WTC11 (cell line): ENCODE measurements at places on chromosomes 5 and 9. TPM values are rescaled to one million over a fixed set of nuclear protein-coding genes. Genes with fewer than 3 reads are reported as not detected.

SLC4A9 gene
- total RNA-seq, result 0.37 to 0.76 TPM (median 0.50 TPM) in 3 replicates

NME5 gene
- total RNA-seq, result 0.74 to 0.89 TPM in 2 of 3 replicates, not detected in the other

SNCB gene
- total RNA-seq, result 6.8 to 13.4 TPM (median 9.6 TPM) in 3 replicates

SPATA31E1 gene
- total RNA-seq, result 0.04 to 0.07 TPM (median 0.05 TPM) in 3 replicates

LCN1 gene
- not detected in 3 replicates for total RNA-seq

FBLL1 gene
- 4.8 to 7.0 TPM (median 5.3 TPM) in 3 replicates for total RNA-seq

PDGFRB gene
- total RNA-seq, result 5.0 to 7.9 TPM (median 5.1 TPM) in 3 replicates

DNA sequence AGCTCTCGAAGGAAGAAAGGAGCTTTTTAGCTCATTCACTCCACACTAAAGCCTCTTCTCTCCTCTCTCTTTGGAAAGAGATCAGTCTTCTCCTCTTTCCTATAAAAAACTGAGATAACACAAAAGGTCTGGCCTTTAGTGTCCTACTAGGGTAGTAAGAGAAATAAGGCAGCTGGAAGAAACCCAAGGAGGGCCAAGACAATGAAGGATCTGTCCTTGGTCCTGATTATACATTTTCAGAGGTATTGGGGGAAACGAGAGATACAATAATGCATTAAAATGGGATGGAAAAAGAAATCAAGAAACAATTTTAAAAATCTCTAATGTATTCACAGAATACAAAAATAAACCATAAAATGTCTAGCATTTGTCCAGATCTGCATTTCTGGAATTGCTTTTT, 184.0 kb downstream of the SLF1 start:
- no peak overlapping the region for H3K27ac ChIP-seq
- H3K36me3 ChIP-seq, result no peaks in the 10 kb centered on the region
- H3K27me3 ChIP-seq, result no peaks in the 10 kb centered on the region
- no peak for DNase-seq
- H3K4me3 ChIP-seq, result no peak overlapping the region

DNA sequence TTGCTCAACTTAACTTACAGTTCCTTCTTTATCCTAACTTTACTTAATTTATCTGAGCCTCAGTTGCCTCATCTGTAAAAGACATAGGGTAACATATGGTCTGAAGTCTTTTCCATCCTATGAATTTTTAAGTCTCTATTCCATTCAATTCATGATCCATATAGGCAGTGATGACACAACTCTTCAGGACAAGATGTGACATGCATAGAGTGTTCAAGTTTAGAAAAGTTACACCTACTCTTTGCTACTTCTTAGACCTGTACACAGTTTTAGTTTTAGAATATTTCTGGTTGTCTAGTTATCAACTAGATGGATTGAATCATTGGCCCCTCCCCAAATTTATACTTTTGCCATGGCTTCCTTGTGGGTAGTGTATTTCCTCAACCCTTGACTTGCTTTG, 50.7 kb upstream of the ELL2 start:
- no peak for DNase-seq
- H3K27me3 ChIP-seq, result no peaks in the 10 kb centered on the region
- no peak overlapping the region for H3K27ac ChIP-seq
- H3K4me3 ChIP-seq, result no peak overlapping the region

- no peak overlapping the region for H3K27ac ChIP-seq
- DNase-seq, result no peak
- no peaks in the 10 kb centered on the region for H3K36me3 ChIP-seq
- H3K27me3 ChIP-seq, result peaks cover 10% of the 10 kb centered on the region
- no peak overlapping the region for H3K4me3 ChIP-seq
Observed at GRCh38 chr5:135596157-135596763, 17.5 kb upstream of the CXCL14 start.

DNA sequence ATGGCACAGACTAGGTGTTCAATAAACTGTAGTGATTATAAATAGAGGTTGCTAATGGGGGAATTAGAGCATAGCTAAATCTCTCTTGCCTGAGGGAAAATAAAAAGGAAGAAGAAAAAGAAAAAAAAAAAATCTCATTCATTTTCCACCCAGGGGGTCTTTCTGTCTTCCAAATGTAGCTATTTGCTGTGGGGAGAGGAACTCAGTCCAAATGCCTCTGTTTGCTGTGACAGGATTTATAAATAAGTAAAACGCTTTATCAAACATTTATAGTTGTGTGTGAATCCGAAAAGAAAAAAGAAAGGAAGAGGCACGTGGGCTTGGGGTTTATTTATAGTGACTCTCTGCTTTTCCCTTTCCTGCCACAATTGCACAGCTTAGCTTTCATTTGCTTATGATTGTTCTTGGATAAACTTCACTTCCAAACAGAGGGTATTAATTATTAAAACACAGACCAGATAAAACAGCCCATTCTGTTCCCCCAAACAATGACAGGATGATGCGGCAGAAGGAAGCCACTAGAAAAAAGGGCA, 245.7 kb downstream of the ASTN2 start:
- no peaks in the 10 kb centered on the region; the same call in 1 of the 2 replicates for H3K27me3 ChIP-seq
- no peaks in the 10 kb centered on the region for H3K36me3 ChIP-seq
- H3K27ac ChIP-seq, result no peak overlapping the region
- no peak for DNase-seq
- no peak overlapping the region for H3K4me3 ChIP-seq

- no peaks in the 10 kb centered on the region for H3K36me3 ChIP-seq
- peaks cover 7% of the 10 kb centered on the region for H3K27me3 ChIP-seq
- H3K27ac ChIP-seq, result no peak overlapping the region
Observed at GRCh38 chr9:85530721-85531120, 211.0 kb downstream of the AGTPBP1 start.

GRCh38 chr9:121667214-121667613, 15.8 kb downstream of the DAB2IP start:
- H3K4me1 ChIP-seq, result peaks cover 20% of the 10 kb centered on the region
- H3K4me3 ChIP-seq, result no peak overlapping the region
- H3K27ac ChIP-seq, result no peak overlapping the region
- no peaks in the 10 kb centered on the region for H3K27me3 ChIP-seq

- no peaks in the 10 kb centered on the region for H3K36me3 ChIP-seq
- H3K27ac ChIP-seq, result no peak overlapping the region
- no peak overlapping the region for H3K4me3 ChIP-seq
Observed at GRCh38 chr9:120718316-120718715, 4.0 kb upstream of the MEGF9 start.

- no peak for DNase-seq
Observed at GRCh38 chr9:123550012-123550411, 194.0 kb downstream of the CRB2 start.

DNA sequence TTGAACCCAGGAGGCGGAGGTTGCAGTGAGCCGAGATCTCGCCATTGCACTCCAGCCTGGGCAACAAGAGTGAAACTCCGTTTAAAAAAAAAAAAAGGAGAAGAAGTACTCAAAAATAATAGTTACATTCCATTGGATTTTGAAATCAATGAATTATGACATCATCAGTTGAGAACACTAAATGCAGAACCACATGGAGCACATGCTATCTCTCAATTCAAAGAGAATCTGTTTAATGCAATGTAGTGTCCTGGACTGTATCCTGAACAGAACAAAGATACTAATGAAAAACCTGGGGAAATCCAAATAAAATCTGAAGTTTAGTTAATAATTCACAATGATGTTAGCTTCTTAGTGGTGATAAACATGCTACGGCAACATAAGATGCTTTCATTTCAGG, 20.3 kb downstream of the CDC14B start:
- no peak for DNase-seq
- no peaks in the 10 kb centered on the region for H3K27me3 ChIP-seq
- 0 out of 2 replicates have a peak, but pooled peaks cover 5% of the 10 kb centered on the region for H3K36me3 ChIP-seq
- peaks cover 39% of the 10 kb centered on the region for H3K4me1 ChIP-seq

DNA sequence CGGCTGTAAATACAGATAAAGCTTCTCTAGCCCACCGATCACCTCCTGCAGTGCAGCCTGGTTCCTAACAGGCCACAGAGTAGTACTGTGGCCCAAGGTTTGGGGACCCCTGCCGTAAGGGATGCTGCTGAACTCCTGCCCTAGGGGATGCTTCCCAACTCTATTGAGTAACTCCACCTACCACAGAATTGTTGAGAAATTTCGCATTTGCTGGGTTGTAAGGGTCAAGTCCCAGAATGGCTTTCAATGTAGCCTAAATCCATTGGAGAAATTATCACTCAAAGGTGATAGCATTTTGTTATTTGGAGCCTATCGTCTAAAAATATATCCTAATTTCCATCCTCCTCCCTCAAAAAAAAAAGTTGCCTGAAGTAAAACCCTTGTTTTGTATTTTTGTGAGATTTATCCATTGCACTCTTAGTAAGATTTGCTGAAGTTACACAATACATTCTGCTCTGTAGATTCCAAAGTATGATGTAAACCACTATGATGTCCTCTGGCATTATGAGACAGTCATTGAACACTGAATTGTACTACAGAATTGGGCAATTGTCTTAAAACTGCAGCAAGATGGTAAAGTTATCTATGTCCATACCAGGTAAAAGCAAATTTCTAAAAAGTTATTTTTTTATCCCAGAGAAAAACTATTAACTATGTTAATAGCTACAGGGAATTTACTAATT, 14.0 kb downstream of the ACTBL2 start:
- H3K4me1 ChIP-seq, result no peaks in the 10 kb centered on the region
- peaks cover 3% of the 10 kb centered on the region for H3K36me3 ChIP-seq
- no peaks in the 10 kb centered on the region for H3K27me3 ChIP-seq

GRCh38 chr5:75006865-75007822, 45.2 kb downstream of the GCNT4 start:
- H3K27ac ChIP-seq, result peak overlapping the region; percentile 85
- no peaks in the 10 kb centered on the region for H3K27me3 ChIP-seq
- H3K36me3 ChIP-seq, result peaks cover 21% of the 10 kb centered on the region
- peaks cover 33% of the 10 kb centered on the region for H3K4me1 ChIP-seq

DNA sequence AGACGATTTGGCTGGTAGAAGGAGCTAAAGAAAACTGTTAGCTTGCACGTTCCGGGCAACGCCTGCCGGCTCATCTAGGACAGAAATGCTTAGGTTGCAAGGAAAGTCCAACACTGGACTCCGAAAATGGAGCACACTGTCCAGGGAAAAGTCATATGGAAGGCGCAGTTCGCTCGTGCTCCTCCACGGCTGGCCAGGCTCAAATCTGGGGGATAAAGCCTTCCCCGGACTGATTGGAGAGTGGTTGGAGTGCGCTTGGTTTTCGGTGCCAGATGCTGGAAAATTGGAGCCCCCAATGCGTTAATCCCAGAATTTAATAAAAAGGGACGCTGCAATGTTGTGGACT, 955 bp downstream of the CDH6 start:
- no peak for DNase-seq
- no peaks in the 10 kb centered on the region for H3K36me3 ChIP-seq
- peaks cover 31% of the 10 kb centered on the region for H3K4me1 ChIP-seq
- no peak overlapping the region for H3K27ac ChIP-seq
- H3K27me3 ChIP-seq, result peaks cover 55% of the 10 kb centered on the region

GRCh38 chr5:104937598-104937997, 1375.0 kb upstream of the NUDT12 start:
- H3K4me3 ChIP-seq, result no peak overlapping the region
- DNase-seq, result no peak
- no peak overlapping the region for H3K27ac ChIP-seq
- no peaks in the 10 kb centered on the region for H3K27me3 ChIP-seq
- H3K4me1 ChIP-seq, result no peaks in the 10 kb centered on the region
- no peaks in the 10 kb centered on the region for H3K36me3 ChIP-seq

DNA sequence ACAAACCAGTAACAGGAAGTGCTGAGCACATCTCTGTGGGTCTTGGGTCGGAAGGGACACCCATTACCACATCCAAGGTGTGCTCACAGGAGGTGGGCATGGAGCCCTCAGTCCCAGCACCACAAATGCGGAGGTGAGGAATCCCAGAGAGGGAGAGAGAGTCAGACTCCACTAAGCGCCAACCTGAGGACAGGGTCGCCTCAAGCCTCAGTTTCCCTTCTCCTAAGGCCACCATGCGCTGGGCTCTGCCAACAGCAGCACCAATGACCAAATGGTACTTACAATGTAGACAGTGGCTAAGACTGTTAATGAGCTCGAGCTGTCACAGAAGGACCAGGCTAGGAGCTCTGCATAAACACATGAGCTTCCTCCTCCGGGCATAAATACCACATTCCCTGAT, 43.1 kb downstream of the BICD2 start:
- H3K4me3 ChIP-seq, result no peak overlapping the region
- H3K27me3 ChIP-seq, result no peaks in the 10 kb centered on the region
- no peaks in the 10 kb centered on the region for H3K4me1 ChIP-seq
- H3K27ac ChIP-seq, result no peak overlapping the region

GRCh38 chr9:16561121-16561520, 309.3 kb downstream of the BNC2 start:
- no peaks in the 10 kb centered on the region for H3K36me3 ChIP-seq
- no peaks in the 10 kb centered on the region for H3K27me3 ChIP-seq
- H3K4me3 ChIP-seq, result no peak overlapping the region
- no peak for DNase-seq
- H3K27ac ChIP-seq, result no peak overlapping the region
- H3K4me1 ChIP-seq, result peaks cover 7% of the 10 kb centered on the region

DNA sequence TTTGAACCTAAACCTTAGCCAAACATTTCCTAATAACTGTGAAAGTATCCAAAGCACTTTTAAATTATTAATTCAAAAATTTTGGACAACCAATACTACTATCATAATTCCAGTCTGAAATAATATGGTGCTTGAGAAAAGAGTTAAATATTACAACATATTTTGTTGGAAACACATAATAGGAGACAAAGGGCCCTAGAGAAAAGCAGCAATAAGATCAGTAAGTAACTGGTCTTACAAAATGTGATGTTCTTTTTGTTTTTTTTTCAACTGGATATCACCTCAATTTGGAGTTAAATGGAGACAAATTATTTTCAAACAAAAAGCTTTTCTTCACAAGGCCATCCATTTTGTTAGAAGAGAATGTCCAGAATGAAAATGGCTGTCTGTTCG, 21.1 kb downstream of the SRFBP1 start:
- no peak for DNase-seq
- H3K4me1 ChIP-seq, result no peaks in the 10 kb centered on the region; the same call in 1 of the 2 replicates
- no peak overlapping the region for H3K27ac ChIP-seq
- H3K4me3 ChIP-seq, result no peak overlapping the region
- 0 out of 2 replicates have a peak, but pooled peaks cover 2% of the 10 kb centered on the region for H3K36me3 ChIP-seq

DNA sequence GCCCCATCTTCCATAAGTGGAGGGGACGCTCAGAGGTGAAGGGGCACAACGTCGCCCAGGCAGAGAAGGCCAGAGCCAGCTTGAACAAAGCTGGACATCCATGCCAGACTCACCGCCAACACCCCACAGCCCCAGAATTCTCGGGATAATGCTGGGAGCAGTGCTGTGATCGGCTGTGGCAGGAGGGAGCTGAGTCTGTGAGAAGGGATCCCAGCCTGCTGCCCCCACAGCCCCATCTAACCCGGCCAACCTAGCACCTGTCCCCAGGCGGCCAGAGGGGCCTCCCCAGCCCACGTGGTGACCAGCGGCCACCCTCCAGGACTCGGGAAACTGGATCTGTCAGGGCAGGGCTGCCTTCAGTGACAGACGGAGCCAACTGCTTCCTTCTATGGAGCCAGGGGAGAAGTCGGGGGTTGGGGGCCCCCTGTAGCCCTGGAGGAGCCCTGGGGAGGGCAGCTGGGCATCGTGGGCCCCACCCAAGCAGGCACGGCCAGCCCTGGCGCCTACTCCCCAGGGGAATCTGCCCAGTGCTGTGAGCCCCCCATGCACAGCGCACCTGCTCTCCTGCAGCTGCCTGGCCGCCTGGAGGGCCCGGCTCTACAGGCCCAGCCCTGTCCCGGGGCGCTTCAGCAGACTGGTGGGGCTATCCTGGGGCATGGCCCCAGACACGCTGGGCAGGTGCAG, 6.0 kb downstream of the BRD3 start:
- no peaks in the 10 kb centered on the region for H3K27me3 ChIP-seq
- H3K4me1 ChIP-seq, result peaks cover 43% of the 10 kb centered on the region
- no peak for DNase-seq
- H3K36me3 ChIP-seq, result no peaks in the 10 kb centered on the region
- no peak overlapping the region for H3K4me3 ChIP-seq

- no peak for DNase-seq
- peaks cover 15% of the 10 kb centered on the region for H3K36me3 ChIP-seq
Observed at GRCh38 chr9:93368437-93368836, 83.0 kb upstream of the FAM120A start.
